ENCODE measurements at places on chromosomes 16 and 17.

DNA sequence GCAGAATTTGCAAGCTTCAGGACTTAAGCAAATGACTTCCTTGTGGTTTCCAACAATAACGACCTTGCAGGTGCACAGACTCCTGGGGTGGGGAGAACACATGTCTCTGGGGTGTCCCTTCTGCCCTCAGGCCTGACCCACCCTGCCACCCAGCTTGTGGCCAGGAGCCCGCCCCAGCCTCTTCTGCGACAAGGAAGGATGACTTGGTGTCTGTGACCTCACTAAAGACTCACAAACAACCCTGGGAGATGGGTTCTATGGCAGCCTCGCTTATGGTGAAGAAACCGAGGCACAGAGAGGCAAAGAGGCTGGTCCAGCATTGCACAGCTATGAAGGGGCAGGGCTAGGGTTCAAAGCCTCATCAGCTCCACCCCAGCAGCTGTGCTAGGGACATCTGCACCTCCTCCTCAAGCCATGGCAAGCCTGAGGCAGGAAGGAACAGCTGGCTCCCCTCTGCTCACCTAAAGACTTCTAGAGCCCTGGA, 2.6 kb downstream of the ATP2A3 start:
- DNase-seq: peak; percentile 25

DNA sequence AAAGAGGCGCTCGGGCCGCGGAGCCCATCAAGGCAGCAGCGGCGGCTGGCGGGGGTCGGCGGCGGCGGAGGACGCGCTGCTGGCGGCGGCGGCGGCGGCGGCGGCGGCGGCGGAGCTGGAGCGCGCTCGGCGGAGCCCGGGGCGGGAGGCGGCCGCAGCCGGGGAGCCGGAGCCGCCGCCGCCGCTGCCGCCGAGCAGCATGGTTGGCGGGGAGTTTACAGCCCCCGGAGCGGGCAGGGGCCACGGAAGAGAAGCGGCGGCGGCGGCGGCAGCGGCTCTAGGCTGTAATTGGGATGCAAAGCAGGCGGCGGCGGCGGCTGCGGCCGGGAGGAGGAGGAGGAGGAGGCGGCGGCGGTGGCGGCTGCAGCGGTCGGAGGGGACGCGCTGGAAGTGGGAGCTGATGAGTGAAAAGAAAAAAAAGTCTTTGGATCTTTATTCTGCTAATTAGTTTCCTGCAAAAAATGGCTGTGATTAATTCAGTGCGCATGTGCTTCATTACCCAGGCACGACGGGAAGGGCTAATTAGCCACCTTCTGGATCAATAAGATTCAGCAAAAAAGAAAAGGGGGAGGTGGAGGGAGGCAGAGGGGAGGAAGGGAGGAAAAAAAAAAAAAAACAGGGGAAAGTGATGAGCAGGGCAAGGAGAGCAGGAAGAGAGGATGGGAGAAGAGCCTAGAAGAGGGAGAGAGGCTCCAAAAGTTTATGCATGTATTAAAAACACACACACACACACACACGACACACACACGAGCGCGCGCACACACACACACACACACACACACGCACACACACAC, 10.9 kb upstream of the ZFHX3 start:
- DNase-seq: no peak

- no peak for DNase-seq
These were observed 1.0 kb upstream of the MFAP4 start for GRCh38 chr17:19387921-19388521.

DNA sequence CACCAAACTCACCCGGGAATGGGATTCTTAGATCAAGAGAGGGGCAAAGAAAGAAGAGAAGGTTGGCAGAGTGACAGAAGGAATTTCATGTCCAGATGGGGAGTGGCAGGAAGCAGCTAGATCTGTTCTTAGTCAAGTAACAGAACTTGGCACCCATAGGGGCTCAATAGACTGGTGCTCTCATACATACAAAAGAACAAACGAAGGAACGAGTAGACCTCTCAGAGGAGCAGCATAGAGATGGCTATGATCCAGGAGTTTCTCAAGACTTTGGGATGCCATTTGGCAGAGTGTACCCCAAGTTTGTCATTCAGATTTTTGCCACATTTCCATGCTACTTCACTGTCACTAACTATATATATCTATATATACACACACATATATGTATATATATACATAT, 47.9 kb downstream of the GINS3 start:
- DNase-seq: no peak

DNA sequence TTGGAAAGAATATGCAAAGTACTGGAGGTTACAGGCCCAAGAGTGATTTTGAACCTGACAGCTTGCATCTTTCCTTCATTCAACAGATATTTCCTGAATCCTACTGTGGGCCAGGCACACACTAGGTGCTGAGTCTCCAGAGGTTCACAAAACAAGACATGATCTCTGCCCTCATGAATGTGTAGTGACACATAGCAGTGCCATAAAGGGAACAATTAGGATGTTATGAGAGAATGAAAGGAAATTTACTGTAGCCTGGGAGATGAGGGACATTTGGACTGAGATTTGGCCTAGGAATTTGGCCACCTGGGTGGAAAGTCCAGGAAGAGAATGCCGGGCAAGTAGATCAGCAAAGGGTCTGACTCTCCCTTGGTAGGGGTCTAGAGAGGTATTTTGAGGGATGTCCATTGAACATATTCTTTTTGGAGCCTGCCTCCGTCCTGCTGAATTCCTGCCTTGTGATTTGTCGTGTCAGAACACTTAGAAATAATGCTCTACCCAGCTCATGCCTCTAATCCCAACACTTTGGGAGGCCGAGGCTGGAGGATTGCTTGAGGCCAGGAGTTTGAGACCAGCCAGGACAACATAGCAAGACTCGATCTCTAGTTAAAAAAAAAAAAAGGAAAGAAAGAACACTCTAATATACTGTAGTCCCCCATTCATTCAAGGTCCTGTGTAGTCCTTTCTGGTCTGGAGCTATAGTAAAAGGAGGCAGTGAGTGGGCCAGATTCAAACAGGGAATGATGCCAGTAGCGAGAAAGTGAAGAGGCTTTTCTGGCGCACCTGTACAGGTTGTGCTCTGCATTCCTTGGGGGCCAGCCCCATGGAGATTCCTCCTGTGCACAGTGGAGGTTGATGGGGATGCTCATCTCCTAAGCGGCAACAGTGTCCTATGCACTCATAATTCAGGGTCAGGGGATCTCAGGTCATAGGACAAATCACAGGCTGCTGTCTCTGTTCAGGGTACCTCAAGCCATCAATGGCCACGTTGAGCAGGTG, 90.6 kb upstream of the CLEC18A start:
- no peak for DNase-seq

DNA sequence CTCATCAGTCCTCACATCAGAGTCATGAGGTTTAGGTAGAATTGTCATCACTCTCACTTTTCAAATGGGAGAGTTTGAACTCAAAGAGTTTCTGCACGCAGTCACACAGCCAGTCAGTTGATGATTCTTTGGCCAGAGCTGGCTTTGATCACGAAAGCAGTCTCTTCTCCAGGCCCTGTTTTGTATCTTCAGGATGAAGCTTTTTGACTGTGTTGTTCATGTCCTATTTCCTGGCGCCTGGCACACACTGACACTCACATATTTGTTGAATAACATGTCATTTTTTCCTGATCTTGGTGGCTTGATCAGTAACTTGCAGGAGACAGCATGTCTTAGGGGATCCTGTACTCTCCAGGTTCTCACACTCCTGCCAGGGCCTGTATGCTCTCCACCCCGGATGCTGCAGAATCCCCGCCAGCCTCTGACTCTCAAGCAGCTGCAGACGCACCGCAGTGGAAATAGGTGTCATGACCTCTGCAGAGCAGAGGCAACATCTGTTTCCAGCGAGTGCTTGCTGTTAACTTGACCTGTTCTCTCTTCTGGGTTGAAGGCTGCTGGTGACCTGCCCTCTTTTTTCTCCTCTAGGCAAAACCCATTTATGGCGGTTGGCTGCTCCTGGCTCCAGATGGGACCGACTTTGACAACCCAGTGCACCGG, 33.0 kb downstream of the MPRIP start:
- no peak for DNase-seq

GRCh38 chr17:4782652-4783051, 3.5 kb downstream of the VMO1 start:
- DNase-seq: peak; percentile 26

GRCh38 chr17:55295411-55296170, 30.8 kb downstream of the HLF start:
- DNase-seq: peak; percentile 80

- DNase-seq: peak; percentile 7
These were observed 936 bp downstream of the EMC6 start for GRCh38 chr17:3669548-3669947.

GRCh38 chr17:4492721-4493561, 5.7 kb upstream of the SPNS2 start:
- peak; percentile 46 for DNase-seq

- DNase-seq: no peak
These were observed 6.8 kb downstream of the DHX8 start for GRCh38 chr17:43490621-43491020.

DNA sequence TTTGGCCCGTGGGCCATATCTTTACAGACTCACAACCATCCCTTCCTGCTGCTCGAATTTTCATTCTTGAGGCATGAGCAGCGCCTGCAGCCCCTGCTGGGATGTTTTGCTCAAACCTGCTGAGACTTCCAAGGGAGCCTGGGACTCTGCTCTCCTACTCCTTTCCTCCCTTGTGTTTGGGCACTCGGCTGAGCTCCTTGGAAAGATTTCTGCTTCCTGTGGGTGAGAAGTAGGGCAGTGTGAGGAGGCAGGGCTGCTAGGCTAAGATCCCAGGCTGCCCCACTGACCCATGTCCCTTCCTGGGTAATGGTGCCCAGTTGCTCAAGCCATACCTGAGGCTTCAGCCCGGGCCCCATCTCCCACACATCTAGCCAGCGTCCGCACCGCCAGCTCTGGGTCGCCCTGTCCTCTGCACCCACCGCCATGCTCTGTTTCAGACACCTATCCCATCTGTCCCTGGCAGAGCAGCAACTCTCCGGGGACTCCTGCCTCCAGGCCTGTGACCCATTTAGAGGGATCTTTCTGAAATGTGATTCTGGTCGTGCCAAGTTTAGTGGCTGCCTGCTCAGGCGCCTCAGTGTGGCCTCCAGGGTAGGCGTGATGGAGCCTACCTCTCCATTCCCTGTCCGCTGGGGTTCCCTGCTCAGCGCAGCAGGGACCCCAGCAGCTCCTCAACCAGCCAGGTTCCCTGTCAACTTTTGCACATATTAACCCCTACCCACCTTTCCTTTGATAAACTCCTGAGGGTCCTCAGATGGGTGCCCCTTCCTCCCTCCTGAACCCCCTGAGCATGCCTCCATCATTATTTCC, 190.1 kb downstream of the CCDC182 start:
- DNase-seq: no peak

DNA sequence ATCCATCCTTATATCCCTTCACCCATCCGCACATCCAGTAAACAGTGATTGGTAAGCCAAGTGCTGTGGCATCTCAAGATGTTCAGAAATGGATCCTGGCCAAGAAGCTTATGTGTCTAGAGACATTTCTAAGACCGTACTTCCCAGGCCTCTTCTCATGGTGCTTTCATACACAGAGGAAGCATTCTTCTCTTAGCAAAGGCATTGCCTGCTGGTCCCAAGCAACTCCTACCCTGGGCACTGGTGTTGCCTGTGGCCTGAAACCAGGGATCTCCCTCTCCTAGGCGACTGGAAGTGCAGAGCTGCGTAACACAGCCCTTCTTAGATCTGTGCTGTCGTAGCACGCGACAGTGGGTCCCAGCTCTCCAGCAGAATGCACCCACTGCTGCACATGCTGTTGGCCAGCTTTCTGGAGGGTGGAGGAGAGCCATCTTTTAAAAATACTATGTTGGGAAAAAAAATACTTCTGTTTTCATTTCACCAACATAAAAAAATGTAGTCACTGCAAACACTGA, 182.9 kb downstream of the CCDC182 start:
- no peak for DNase-seq

DNA sequence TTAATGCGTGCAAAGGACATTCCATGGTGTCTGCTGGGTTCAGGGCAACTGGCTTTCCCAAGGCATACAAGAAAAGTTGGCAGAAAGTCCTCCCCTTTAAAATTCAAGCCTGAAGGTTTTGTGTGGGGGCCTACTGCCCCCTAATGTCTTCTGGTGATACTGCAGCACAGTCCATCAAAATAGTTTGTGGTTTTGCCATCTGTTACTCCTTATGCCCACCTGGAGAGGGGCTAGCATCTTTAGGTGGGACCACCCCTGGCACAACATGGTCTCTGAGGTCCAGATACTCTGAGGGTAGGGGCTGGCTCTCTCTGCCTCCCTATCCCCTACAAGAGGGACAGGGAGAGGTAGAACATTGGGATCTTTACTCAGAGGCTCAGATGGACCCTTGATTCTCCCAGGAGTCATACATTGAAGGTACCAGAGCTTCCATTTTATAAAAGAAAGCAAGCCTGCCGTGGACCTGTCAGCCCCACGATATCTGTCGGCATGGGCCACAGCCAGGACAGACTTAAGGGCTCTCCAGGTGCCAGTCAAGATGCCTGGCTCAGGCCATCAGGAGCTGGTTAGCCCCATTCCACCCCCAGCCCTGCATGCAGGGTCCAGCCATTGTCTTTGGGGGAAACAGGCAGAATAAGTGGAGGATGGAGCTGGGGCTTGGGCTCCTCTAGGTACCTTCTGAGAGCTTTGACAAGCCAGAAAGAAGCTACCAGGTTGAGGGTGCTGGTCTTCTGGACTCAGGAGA, 6.3 kb downstream of the ESRP2 start:
- DNase-seq: peak; percentile 67

DNA sequence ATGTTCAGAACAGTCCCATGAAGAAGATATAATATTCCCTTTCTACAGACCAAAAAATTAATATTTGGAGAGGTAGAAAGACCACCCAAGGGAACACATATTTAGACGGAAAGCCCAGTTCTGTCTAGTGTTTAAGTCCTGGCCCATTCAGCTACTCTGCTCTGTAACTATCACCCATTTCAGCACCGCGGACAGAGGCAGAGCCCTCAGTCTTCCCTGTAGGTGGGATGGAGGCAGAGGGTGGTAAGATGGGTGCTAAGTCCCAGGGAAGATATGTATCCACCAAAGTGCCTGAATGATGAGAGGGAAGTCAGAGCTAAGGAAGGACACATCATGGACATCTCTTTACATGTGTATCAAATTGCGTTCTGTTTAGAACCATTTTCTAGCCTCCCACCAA, 27.8 kb upstream of the C16orf78 start:
- peak; percentile 45 for DNase-seq

DNA sequence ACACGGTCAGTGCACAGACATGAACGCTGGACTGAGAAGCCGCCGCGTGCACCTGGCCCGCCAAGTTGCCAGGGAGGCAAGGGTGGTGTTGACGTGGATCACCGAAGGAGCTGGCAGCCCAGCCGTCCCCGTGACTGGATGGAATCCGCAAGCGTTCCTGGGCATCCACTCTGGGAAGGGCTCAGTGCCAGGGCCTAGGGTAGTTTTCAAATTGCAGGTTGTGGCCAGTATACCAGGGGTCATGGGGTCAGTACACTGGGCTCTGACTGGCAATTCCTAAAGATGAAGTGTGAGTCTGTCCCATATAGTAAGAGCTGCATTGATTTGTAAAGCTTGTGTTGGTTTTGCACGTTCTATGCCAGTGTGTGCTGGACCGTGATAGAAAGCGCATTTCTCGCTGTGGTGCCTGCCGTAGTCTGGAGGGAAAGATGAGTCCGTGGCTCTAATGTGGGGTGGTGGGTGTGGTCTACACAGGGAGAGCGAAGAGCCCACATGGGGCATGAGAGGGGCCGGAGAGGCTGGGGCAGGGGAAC, 21.1 kb upstream of the METRNL start:
- DNase-seq: no peak

GRCh38 chr16:27495191-27495590, 54.5 kb downstream of the GTF3C1 start:
- no peak for DNase-seq
